ENCODE measurements at places on chromosomes 16 and 17.

DNA sequence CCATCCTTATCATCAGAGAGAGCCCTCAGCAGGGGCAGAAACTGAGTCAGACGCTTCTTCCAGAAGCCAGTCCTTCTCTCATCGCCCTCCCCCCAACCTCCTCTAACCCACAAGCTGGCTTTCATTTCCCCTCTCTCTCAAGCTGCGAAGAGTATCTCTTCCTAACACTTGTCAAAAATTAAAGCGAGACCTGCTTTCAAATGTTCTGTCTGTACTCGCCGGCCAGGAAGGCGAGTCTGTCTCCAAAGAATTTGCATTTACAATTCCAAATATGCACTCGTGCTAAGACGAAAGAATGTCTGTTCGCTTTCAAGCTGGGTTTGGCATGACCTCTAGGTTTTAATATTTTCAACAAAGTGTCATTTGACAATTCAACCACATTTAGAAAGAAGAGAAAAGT, 140.4 kb downstream of the RGS9 start:
- DNase-seq = no peak

- DNase-seq = no peak
Observed at GRCh38 chr16:80164966-80165550, 375.7 kb upstream of the DYNLRB2 start.

- DNase-seq = no peak
Observed at GRCh38 chr16:20853143-20853542, 46.8 kb downstream of the REXO5 start.

GRCh38 chr17:56159826-56160380, 6.6 kb downstream of the ANKFN1 start:
- DNase-seq = no peak

- no peak for DNase-seq
Observed at GRCh38 chr17:76558198-76559095, 18.6 kb downstream of the PRCD start.

DNA sequence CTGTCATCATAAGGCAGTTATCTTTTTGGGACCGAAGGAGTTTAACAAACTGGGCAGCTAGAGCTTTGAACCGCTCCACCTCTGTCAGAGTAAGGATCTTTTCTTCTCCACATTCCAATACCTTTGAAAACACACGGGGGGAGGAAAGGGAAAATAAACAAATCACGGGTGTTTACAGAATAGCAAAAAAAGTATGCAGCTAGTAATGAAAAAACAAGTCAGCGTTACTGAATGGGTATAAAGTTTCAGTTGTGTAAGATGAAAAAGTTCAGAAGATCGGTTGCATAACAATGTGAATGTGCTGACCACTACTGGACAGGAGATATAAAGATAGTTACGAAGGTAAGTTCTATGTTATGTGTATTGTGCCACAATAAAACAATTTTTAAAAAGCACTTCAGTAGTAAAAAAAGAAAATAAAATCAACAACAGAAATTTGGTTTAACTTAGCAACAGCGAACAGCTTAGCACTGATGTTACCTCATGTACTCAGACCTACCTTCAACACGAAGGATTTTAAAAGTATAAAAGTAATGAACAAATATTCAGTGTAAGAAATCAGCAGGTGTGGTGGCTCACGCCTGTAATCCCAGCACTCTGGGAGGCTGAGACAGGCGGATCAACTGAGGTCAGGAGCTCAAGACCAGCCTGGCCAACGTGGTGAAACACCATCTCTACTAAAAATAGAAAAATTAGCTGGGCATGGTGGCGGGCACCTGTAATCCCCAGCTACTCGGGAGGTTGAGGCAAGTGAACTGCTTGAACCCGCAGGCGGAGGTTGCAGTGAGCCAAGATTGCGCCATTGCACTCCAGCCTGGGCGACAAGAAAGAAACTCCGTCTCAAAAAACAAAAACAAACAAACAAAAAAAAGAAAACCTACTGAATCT, 34.3 kb downstream of the MARF1 start:
- DNase-seq = no peak

- DNase-seq = no peak
Observed at GRCh38 chr17:2704031-2704889, 7.3 kb downstream of the CLUH start.

GRCh38 chr17:77145612-77146245, 5.0 kb downstream of the SEC14L1 start:
- DNase-seq = no peak

GRCh38 chr16:4909825-4910224, 27.1 kb downstream of the PPL start:
- no peak for DNase-seq

- DNase-seq = no peak
Observed at GRCh38 chr17:81074875-81075274, 39.9 kb downstream of the BAIAP2 start.

- DNase-seq = no peak
Observed at GRCh38 chr16:70375636-70376611, 29.2 kb downstream of the DDX19A start.

- DNase-seq = no peak
Observed at GRCh38 chr17:32259586-32259985, 6.0 kb upstream of the RHBDL3 start.

DNA sequence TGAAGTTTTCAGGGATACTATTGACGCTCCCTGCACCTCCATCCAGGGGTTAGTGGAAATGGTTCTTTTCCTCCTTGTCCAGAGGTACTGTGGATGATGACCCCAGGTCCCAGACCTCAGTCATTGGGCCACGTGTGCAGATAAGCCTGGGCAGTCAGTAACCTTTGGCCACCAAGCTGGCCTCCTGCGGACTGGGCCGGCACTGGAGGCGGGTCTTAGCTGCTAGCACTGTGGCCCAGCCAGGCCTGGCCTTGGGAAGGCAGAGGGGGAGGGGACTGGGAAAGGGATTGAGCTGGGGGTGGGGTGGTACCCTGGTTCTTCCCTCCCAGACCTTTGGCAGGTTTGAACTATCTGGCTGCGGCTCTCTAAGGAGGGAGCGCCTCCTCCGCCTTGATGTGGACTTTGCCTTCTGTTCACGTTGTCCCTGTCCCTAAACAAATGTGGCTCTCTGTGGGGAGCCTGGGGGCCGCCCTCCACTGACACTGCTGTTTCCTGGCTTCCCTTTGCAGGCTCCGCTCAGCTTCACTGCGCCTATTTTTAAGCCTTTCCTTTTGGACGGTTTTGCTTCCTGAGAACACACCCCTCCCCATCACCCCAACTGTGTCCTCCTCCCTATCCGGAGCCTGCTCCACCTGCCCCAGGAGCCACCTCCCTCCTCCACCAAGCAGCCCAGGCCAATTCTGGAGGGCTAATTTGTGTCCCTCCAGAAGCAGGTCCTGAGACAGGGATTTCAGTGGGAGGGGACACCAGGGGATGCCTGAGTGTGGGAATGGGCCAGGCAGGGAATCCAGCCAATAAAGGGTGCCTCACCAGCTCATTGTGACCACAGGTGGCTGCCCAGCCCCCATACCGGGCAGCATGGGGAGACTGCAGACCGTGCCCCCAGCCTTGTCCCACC, 251.9 kb downstream of the SEC14L1 start:
- DNase-seq = no peak

GRCh38 chr17:40303708-40304551, 5.0 kb upstream of the RARA start:
- no peak for DNase-seq

GRCh38 chr17:17004251-17004996, 32.5 kb upstream of the TNFRSF13B start:
- DNase-seq = no peak

GRCh38 chr16:88613293-88613692, 25.1 kb upstream of the IL17C start:
- DNase-seq = no peak

DNA sequence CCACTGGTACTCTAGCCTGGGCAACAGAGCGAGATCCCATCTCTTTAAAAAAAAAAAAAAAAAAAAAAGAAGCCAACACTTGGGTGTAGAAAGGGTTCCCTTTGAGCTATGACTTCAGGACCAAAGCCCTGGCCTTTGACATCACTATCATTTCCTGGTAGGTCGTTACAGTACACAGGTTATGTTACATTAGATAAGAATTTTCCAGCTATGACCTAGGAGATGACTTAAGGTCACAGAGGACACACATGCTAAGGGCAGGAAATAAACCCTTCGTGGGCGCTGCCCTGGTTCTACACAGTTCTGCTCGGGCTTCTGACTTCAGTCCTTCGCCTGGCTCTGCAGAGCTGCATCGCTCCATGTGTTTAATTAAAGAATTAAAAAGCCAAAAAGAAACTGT, 112.0 kb downstream of the ADCY9 start:
- DNase-seq = no peak

GRCh38 chr16:54590836-54591235, 304.2 kb upstream of the IRX3 start:
- no peak for DNase-seq

GRCh38 chr17:6162216-6162615, 92.0 kb downstream of the WSCD1 start:
- DNase-seq = no peak

GRCh38 chr17:78735832-78736525, 46.1 kb downstream of the CYTH1 start:
- no peak for DNase-seq

GRCh38 chr17:52674686-52675085, 516.2 kb upstream of the CA10 start:
- no peak for DNase-seq

GRCh38 chr17:38663964-38664644, 10.7 kb downstream of the EPOP start:
- DNase-seq = no peak

- DNase-seq = no peak
Observed at GRCh38 chr16:8795818-8796217, 1.6 kb downstream of the TMEM186 start.

- DNase-seq = no peak
Observed at GRCh38 chr17:6072157-6072556, 2.0 kb downstream of the WSCD1 start.

DNA sequence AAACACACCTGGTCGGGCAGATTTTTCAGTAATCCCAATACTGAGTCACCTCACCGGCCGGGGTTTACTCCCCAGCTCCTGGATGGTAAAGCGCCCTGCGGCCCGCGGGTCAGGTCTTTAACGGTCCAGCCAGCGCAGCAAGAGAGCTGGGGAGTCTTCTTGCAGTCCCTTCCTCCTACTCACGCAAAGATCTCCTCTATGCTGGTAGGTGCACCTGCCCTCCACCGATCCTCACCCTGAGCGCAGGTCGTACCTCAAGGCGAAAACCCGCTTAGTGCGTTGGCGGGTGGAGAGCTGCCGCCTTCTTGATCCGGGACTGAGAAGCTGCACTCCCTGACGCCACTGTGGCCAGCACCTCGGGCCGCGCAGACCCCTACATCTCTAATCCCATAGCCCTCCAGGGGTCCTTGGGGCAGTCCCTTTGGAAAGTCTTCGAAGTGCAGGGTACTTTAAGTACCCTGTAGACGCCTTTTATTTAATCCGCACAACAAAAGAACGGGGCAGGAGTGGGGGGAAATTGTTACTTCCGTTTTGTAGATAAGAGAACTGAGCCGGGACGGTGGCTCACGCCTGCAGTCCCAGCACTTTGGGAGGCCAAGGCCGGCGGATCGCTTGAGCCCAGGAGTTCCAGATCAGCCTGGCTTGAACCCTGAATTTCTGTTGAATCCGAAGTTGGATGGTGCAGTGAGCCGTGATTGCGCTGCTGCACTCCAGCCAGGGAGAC, 10.4 kb upstream of the HOXB13 start:
- no peak for DNase-seq

DNA sequence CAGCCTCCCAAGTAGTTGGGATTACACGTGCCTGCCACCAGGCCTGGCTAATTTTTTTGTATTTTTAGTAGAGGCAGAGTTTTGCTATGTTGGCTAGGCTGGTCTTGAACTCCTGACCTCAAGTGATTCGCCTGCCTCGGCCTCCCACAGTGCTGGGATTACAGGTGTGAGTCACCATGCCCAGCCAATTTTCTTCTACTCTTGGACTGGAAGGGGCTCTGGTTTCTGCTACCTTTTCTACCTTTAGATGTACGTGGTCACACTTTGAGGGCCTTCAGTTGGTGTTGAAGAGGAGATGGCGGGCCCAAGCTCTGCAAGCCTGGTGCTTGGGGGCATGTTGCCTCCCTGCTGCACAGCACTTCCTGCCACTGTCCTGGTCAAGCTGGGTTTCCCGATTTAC, 173.6 kb downstream of the PRKCA start:
- DNase-seq = no peak

- no peak for DNase-seq
Observed at GRCh38 chr16:6131526-6132050, 1034.0 kb upstream of the EEF2KMT start.

- DNase-seq = no peak
Observed at GRCh38 chr16:87095271-87095670, 221.9 kb downstream of the C16orf95 start.

DNA sequence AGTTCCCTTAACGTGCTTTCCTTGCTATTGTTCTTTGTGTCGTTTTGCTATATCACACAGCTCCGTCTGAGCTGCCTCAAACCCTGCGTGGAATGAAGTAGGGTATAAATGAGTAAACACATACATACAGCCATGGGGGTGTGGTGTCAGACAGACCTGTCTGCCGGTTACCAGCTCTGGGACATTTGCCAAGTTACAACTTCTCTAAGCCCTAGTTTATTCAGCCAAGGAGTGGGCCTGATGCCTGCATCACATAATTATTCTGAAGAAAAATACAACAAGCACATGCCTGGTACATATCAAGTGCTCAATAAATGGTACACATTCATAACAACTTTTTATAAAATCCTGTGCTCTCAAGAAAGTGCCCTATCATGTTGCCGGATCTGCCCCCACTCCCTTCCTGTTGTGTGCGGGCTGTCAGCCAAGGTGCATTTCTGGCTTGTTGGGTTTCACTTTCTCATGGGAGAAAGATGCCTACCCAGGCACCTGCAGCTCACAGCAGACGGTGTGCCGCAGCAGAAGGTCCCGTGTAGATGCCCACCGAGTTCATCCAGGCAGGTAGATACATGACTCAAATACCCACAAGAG, 30.5 kb downstream of the SMPD3 start:
- DNase-seq = no peak

GRCh38 chr17:45172541-45173286, 11.0 kb downstream of the HEXIM2 start:
- DNase-seq = no peak

DNA sequence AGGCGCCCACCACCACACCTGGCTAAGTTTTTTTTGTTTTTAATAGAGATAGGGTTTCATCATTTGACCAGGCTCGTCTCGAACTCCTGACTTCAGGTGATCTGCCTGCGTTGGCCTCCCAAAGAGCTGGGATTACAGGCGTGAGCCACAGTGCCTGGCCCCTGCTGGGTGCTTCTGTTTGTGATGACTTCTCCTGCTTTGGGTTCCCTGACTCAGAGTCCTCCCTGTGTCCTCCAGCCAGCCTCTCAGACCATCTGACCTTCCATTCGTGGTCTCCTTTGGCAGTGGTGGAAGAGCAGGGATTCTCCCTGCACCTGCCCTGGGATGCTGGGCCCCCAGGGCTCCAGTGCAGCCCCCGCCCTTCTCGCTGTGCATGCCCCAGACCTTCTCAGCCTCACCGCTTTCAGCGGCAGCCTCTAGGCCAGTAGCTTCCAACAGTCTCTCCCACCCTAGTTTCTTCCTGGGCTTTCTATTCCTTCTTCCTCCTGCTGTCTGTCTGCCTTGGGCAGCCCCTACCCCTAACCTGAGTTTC, 13.2 kb downstream of the BEAN1 start:
- DNase-seq = no peak

- DNase-seq = no peak
Observed at GRCh38 chr17:72724267-72724666, 368.2 kb downstream of the SLC39A11 start.

GRCh38 chr17:74951680-74952421, 16.2 kb downstream of the OTOP3 start:
- no peak for DNase-seq

- no peak for DNase-seq
Observed at GRCh38 chr16:87543436-87544191, 50.8 kb upstream of the ZCCHC14 start.

GRCh38 chr16:89556750-89557689, 3.5 kb upstream of the RPL13 start:
- peak; percentile 46 for DNase-seq

Data from amniotic stem cell (primary cell).